Activated naive CD8-positive, alpha-beta T cell treated with anti-CD3 and anti-CD28 coated beads, Interleukin-2, amount 50 U/mL, for 16 hours (primary cell): ENCODE measurements at places on chromosomes 2 and 18.

DNA sequence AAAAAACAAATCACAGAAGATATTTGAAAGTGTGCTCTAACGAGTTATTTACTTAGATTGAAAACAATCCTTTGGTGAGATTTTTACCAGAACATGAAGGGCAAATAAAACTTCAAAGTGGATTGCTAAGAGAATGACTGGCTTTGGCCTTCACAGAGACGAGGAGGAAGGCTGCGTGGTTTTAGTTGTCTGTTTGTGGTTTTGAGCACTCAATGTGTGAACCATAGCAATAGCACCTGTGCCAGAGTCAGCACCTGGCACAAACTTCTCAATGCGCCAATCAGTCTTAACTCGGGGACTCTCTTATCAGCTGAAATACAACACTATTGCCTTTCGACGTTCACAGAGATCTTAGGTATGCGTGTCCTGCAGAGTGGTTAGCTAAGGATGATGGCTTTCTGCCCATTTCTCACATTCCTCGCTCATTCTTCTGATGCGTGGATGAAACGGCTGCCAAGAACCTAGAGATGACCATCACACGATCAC, 70.0 kb downstream of the MBP start:
- DNase-seq: peak; percentile 32

GRCh38 chr2:182416191-182416590, 10.6 kb downstream of the PDE1A start:
- DNase-seq: no peak

GRCh38 chr2:65278531-65278981, 50.9 kb downstream of the ACTR2 start:
- no peak for DNase-seq

DNA sequence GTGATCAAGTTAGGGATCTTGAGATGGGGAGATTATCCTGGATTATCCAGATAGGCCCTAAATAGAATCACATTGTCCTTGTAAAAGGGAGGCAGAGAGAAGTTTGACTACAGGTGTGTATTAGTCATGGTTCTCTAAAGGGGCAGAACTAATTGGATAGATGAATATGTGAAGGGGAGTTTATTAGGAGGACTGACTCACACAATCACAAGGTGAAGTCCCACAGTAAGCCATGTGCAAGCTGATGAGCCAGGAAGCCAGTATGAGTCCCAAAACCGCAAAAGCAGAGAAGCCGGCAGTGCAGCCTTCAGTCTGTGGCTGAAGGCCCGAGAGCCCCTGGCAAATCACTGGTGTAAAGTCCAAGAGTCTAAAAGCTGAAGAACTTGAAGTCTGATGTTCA, 275.8 kb downstream of the KCNS3 start:
- no peak for DNase-seq

GRCh38 chr2:69735686-69736085, 6.2 kb upstream of the ANXA4 start:
- DNase-seq: no peak

GRCh38 chr2:105057005-105057404, 19.1 kb downstream of the MRPS9 start:
- DNase-seq: no peak

DNA sequence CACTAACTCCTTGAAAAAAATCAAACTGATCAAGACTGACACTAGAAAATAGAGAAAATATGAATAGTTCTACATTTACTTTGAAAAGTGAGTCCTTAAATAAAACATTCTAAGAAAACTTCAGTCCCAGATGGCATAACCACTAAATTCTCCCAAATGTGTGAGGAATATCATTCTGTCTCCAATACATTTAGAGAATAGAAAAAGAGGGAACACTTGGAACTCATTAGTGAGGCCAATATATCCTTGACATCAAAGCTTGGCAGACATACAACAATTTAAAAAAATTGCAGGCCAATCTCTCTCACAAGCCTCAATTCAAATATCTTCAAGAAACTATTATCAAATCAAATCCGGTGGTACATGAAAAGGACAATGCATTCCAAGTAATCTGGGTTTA, 79.3 kb upstream of the TMEM247 start:
- DNase-seq: no peak

DNA sequence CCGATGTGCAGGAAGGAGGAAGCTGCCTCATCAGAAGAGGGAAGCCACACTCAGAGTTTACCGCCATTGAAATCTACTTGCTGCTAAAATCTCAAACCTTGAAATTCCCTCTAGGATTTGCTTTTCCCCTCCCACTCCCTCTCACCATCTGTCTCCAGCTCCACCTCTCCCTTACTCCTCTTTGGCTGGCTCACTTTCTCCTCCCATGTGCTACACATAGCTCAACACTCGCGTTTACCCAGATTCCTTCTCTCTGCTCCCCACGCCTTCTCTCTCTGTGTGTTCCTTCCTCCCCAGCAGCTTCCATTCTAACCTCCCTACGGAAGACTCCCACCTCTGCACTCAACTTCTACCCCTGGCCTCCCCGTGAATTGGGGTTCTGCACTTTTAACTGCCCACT, 143.1 kb downstream of the DNER start:
- DNase-seq: no peak

DNA sequence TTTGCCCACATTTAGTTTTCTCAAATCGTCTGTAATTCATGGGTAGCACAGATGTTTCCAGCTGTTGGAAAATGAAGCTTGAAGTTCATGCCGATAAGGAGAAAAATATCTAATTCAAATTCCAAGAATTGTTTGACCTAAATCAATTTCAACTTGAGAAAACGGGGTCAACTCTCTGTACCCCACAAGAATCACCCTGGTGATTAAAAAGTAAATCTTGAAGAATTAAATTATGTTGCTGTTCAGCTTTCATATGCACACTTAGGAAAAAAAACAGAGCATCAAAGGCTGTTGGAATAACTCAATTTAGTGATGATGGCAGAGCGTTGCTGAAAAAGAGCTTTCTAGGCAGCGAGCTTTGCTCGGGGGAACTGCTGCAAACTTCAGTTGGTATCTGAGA, 43.0 kb downstream of the SLC4A3 start:
- DNase-seq: no peak

- no peak for DNase-seq
Observed at GRCh38 chr2:39581866-39582265, 83.9 kb upstream of the TMEM178A start.

GRCh38 chr2:184654945-184655344, 56.6 kb downstream of the ZNF804A start:
- DNase-seq: no peak

GRCh38 chr2:125698280-125698679, 957.7 kb upstream of the GYPC start:
- DNase-seq: no peak

GRCh38 chr2:31413025-31413424, 1.5 kb downstream of the XDH start:
- no peak for DNase-seq

DNA sequence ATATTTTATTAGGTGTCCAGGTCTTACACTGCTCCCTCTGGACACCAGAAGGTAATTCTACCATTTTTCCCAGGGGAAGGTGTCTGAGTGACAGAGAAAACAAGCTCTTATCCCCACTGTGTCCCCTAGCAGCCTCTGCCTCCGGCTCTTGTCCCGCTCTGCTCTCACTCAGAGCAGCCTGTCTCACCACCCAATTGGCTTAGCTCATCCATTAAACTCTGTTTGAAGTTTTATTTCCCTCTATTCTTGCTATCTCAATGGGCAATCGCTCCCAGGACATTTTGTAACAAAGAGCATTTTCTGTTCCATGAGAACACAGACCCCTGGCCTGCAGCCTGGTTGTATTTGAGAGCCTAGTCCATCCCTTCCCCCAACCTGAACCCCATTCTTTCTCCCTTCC, 90.6 kb upstream of the LDAH start:
- DNase-seq: no peak

DNA sequence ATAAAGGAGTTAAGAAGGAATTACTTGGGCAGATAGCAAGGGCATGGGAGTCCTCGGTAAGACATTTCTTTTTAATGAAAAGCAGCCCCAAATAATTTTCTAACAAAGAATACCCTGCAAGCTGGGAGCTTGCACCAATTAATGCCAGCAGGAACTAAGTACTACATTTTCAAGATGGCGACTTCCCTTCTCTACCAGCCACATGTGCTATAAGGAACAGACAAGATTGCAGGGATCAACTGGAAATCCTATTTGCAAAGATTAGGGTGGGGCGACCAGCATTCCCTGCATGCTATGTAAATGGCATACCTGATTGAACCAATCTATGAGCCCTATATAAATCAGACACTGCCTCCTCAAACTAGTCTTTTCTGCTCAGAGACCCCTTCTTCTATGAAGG, 827.5 kb downstream of the ADCYAP1 start:
- no peak for DNase-seq

DNA sequence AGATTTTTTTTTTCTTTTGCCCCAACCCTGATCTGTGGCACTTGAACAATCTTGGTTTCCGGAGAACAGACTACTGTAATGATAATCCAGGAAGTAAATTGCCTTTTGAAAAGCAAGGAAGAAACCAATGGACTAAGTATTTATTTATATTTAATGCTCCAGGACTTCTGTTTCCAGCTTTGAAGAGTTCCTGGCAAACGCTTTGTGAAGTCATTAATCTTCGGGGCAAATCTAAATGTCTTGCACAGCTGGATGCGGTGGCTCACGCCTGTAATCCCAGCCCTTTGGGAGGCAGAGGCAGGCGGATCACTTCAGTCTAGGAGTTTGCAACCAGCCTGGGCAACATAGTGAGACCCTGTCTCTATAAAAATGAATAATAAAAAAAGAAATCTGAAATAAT, 135.1 kb upstream of the GATA6 start:
- no peak for DNase-seq

- no peak for DNase-seq
Observed at GRCh38 chr2:181954538-181954883, 31.1 kb upstream of the PPP1R1C start.

- DNase-seq: no peak
Observed at GRCh38 chr2:198371921-198372543, 567.6 kb downstream of the PLCL1 start.

DNA sequence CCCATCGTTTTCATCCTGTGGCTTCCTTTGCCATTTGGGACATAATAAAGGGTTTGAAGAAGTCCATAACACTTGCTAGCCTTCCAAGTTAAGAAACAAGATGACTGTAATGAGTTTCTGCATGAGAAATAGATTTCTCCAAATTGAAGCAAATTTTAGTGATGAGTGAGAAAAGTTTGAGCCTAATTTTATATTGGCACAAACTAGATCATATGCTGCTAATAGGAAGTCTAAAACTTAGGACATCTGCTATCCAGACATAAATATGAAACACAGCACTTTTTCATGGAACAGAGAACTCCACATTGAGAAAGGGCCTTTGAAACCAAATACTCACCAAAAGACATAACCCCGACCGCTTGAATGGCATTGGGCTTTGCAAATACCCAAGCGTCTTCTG, 39.8 kb downstream of the SLC38A11 start:
- no peak for DNase-seq

GRCh38 chr2:218865999-218866398, 6.4 kb downstream of the WNT6 start:
- DNase-seq: no peak

- DNase-seq: no peak
Observed at GRCh38 chr2:207825978-207826377, 56.3 kb upstream of the FZD5 start.

DNA sequence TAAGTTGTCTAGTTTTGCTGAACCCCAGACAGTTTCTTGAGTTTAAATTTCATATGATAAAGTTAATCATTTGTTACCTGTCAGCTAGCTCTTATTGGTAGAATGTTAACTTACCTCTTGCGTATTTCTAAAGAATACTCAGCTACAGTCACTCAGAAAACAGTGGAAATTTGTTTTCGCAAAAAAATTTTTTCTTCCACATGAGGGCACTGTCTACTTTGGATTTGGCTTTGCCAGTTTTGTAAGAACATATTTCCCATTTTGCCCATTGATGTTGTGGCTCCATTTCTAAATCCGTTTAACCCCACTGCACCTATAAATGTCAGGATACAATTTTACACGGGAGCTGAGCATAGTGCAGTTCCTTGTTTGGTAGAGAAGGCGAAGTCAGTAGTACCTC, 19.1 kb upstream of the GCFC2 start:
- DNase-seq: no peak

DNA sequence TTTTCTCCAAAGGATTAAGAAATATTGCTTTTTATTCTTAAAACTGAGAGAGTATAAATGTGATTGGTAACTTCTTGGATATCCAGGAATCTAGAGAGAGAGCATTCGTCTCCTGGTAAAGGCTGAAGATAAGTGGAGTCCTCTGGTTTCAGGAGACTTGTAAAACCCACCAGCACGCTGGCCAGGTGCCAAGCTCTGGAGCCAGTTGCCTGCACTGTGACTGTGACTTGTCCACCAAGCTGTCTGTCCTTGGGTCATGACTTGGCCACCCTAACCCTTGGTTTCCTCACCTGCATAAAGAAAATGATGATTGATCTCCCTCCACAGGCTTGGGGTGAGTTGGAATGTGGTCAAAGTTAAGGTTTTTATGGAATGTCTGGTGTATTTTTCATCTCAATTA, 185.4 kb upstream of the NCKAP5 start:
- no peak for DNase-seq

GRCh38 chr18:48061781-48062570, 131.5 kb upstream of the SMAD2 start:
- no peak for DNase-seq

DNA sequence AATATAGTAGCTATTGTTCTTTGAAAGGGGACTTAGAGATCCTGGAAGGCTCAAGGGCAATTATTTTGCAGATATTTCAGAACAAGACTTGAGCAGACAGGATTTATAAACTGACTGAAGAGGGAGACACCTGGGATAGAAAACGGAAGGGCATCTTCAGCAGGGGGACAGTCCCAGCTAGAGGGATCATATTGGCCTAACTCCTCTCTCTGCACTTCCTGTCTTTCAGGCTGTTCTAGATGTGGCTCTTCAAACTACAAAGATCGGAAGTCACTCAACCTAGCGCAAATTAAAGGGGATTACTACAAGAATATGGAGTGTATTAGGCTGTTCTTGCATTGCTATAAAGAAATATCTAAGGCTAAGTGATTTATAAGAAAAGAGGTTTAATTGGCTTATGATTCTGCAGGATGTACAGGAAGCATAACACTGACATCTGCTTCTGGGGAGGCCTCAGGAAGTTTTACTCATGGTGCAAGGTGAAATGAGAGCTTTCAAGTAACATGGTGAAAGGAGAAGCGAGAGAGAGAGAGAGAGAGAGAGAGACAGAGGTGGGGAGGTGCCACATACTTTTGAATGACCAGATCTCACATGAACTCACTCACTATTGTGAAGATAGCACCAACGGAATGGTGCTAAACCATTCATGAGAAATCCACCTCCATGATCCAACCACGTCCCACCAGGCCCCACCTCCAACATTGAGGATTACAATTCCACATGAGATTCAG, 5.3 kb upstream of the CTIF start:
- DNase-seq: no peak
